Substantia nigra (tissue), 51 donors: ENCODE measurements at places on chromosomes 2 and 18.

DNA sequence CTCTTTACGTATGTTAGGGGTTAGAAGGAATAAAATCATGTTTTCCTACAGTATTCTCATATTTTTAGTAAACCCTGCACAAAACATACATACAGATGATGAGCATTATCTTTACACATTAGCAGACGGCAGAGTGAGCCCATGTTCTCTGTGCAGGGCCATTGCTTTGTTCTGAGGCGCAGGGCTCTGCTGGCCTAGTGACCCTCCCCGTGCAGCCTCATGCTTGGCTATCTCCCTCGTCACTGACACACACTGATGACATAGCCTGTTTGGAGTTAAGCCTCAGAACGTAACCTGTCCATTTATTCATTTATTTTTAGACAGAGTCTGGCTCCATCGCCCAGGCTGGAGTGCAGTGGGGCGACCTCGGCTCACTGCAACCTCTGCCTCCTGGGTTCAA lies 115.9 kb upstream of the FOSL2 start:
- no peak for DNase-seq

GRCh38 chr18:23209796-23210195 lies 74.5 kb downstream of the CABLES1 start:
- DNase-seq: no peak

DNA sequence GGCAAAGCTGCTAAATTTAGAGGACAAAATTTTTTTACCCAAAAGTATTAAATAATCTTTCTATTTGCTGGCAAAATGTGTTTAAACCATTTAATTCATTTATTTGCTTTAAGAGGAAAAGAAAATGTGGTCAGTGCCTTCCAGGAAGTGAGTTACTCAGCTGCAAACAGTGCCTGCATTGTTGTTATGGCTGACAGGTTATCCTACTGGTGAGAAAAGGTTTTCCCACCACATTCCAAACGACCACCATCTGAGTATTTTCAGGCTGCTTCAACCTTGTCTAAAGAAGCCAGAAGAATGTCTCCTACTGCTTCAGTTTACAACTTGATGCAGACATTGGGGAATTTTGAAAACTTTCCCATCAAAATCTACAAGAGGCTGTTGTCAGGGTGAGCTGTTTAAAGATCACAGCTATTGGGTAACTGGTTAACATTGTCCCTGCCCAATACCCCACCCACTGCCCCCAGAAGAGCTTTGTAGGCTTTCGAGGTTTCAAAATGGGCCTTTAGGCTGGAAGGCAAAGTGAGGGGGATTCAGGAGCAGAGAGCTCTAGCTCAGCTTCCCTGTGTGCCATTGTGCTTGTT lies 461.3 kb upstream of the FANCL start:
- no peak for DNase-seq

DNA sequence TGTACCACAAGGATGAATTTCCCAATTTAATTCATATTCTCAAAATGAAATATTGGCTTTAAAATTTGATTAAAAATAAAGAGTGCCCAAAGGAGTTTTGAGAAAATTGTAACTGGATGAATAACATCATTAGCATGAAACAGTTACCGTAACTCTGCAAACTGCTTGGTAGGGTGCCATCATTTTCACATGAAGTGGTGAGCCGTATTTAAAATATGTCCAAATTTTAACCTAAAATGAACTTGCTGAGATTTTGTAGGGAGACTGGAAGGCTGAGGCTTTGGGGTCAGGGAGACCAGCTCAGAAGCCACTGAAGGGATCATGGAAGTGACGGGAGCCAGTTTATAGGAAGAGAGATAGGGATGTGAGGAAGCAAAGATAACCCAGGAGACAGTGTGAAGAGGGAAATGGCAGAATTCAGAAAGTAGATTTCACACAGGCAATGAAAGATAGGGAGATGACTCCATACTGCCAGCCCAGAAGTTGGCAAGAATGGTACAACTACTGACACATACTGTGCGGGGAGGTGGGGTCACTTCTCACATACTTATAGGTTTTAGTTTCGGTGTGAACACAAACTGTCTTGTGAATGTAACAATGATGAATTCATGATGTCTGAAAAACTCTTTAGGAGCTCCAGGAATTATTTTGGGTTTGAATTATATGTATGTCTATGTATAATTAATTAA lies 53.8 kb downstream of the EFEMP1 start:
- no peak for DNase-seq

DNA sequence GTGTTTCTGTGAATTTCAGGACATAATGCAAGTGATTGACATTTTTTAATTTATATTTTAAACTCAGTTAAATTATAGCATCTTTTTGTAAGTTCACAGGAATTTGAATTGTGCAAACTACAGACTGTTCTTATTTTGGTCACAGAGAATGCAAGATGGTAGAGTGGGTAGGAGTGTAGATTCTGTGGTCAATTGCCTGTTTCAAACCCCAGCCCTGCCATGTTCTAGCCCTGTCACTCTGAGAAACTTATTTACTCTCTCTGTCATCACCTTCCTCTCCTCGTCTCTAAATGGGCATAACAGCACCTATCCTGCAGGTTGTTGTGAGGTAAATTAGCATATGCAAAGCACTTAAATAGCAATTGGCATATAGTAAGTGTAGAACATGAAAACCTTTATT lies 879.8 kb downstream of the CPS1 start:
- DNase-seq: no peak
